ENCODE measurements at places on chromosomes 7 and 10. TPM values are rescaled to one million over a fixed set of nuclear protein-coding genes. Genes with fewer than 3 reads are reported as not detected.

DNA sequence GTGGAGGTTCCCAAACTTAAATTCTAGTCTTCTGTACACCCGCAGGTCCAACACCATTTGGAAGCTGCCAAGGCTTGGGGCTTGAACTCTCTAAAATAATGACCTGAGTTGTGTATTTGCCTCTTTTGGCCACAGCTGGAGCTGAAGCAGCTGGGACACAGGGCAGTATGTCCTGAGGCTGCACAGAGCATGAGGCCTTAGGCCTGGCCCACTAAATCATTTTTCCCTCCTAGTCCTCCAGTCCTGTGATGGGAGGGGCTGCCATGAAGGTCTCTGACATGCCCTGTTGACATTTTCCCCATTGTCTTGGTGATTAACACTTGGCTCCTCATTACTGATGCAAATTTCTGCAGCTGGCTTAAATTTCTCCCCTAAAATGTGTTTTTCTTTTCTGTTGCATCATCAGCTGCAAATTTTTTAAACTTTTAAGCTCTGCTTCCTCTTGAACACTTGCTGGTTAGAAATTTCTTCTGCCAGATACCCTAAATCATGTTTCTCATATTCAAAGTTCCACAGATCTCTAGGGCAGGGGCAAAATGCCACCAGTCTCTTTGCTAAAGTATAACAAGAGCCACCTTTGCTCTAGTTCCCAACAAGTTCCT, 43.6 kb upstream of the WNT16 start:
- no peak for DNase-seq

- DNase-seq: no peak
Measured at GRCh38 chr7:78234634-78235033, 436.1 kb downstream of the PHTF2 start.

- DNase-seq: no peak
Measured at GRCh38 chr7:20249920-20250319, 32.7 kb upstream of the MACC1 start.

DNA sequence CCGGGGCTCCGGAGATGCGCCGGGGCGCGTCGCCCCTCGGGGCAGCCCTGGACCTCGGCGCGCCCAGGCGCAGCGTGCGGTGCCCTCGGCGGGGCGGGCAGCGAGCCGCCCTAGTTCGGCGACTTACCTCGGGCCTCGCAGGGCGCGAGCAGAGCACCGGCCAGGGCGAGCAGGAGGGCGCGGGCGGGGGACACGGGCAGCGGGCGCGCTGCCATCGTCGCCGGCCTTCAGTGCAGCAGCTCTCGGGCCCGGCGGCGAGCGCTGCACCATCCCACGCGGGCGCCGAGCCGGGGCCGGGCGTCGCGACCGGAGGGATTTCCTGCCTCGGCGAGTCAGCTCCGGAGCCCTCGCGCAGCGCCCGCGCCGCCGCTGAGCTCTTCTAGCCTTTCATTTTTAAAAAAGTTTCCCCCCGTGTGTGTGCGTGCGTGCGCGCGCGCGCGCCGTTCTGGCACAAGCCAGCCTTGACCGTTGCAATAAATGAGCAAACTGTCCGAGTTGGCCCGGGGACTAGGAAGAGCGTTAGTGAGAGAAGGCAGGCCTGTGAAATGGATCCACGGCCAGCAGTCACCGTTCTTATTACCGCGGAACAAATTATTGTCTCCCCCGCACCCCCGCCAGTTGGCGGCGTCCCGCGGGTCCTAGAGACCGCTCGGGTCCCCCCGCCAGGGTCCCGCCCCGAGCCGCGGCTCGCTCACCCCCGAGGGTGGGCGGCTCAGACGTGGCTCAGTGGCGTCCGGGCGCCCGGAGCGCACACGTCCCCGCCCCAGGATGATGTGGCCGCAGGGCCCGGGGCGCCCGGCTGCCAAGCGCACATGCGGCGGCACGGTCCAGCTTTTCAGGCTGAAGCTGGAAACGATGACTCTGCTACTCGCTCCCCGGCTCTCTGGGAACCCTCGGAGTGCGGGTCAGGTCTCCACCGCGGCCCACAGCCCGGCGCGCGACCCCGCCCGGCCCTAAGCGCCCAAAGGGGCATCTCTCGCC, at the start of gene ADAM12:
TSS of gene ADAM12 (minus strand) at position 547 of the 981 bp plus-strand sequence. CDS start at position 215, 332 bp downstream.
- DNase-seq: peak; percentile 68

DNA sequence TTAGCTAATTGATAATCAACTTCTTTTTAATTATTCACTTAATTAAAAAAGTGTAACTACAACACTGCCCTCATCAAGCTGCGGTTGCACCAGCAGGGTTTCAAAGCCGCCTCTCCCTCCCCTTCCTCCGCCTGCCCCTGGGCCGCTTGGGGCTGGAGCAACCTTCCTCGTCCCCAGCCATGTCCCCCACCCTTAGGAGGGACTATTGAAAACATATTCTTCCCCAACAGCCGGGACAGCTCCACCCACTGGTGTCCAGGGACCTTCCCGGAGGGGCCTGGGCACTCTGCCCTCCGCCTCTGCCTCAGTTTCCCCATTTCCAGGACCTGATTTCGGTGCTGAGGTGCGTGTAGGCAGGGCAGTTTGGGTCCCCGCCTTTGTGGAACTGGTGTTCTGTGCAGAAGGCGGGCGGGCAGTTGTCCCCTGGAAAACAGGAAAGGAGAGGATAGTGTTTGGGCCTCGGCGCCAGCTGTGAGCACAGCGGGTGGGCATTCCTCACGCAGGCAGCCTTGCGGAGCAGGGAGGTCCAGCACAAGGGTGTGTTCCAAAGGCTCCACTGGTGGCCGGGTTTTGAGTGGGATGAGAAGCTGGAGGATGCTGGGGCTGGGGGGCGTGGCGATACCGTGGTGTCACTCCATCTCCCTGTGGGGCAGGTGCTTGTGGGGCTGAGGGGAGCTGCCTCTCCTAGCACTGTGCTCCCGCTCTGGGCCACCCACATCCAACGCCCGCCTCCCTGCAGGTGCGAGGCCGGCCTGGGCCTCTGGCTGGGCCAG, 15.7 kb downstream of the UNCX start:
- DNase-seq: no peak

GRCh38 chr7:25557930-25558329, 329.6 kb upstream of the NPVF start:
- DNase-seq: no peak

- peak; percentile 4 for DNase-seq
Measured at GRCh38 chr10:70974351-70974901, 86.1 kb upstream of the PCBD1 start.

- DNase-seq: peak; percentile 72
Measured at GRCh38 chr7:135664046-135664589, 1.8 kb downstream of the STMP1 start.

DNA sequence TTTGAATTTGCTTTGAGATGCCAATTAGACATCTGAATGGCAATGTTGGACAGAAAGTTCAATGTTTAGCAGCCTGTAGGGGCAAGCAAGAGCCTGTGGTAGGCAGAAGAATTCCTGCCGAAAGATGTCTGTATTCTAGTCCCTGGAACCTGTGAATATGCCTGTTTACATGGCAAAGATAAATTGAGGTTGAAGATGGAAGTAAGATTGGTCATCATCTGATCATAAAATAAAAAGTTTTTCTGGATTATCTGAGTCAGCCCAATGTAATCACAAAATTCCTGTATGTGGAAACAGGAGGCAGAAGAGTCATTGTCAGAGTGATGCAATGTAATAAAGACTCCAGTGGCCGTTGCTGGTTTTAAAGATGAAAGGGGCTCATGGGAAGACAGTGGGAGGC, 430.5 kb downstream of the MDFIC start:
- DNase-seq: peak; percentile 91

DNA sequence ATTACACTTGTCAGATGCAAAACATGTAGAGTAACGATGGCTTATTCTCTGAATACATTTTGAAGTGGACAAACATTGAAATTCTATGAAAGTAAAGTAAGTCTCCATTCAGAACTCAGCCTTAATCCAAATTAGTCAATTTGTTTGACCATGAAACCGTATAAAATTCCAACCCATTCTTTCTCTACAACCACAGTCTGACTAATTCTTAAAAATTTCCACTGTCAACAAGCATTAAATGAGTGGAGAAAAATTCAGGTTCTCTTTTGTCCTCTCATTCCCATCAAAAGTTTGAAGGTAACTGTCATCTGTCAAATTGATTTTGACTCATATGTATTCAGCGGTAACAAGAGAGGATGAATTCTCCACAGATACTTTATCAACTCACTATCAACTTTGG, 1031.5 kb downstream of the SORCS1 start:
- no peak for DNase-seq

- DNase-seq: peak; percentile 84
Measured at GRCh38 chr10:3897156-3897555, 112.1 kb upstream of the KLF6 start.

- no peak for DNase-seq
Measured at GRCh38 chr10:101875068-101875688, 31.6 kb upstream of the KCNIP2 start.

DNA sequence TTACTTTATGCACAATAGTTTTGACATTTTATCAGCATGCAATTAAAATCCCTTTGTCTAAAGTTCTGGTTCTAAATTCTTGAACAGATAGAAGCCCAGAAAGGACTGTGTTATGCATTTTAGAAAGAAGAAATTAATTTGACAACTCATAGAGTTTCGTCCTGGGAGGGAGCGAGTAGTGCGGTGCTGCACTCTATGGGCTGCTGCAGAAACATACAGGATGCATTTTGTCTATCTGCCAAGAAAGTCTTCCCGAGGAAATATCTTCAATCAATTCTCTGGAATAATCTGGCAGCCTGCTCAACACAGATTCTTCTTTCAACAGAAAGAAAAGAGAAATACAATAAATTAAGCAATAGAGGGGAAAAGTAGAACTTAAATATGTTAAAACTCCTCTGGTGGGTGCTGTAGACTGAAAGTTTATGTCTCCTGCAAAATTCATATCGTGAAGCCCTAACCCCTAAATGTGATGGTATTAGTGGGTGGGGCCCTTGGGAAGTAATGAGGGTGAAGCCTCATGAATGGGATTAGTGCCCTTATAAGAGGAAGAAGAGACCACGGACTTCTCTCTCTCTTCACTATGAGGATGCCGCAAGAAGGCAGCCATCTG, 39.0 kb upstream of the IFRD1 start:
- DNase-seq: peak; percentile 62

GRCh38 chr7:47179812-47180515, 401.9 kb downstream of the TNS3 start:
- peak; percentile 72 for DNase-seq

- DNase-seq: no peak
Measured at GRCh38 chr7:151876899-151877777, at the start of gene PRKAG2. PRKAG2 (minus strand) TSS chr7:151877115; CDS start chr7:151876620, 495 bp downstream.

The GAD2 gene
- total RNA-seq: not detected

The NPY gene
- not detected for total RNA-seq

The SVOPL gene
- not detected for total RNA-seq

The TYW1 gene
- 23.7 TPM for total RNA-seq

The EGFR gene
- 63.9 TPM for total RNA-seq

All from IMR-90 (cell line).